ENCODE measurements at places on chromosomes 2 and 18.

GRCh38 chr2:2849464-2850217 lies 518.6 kb upstream of the MYT1L start:
- DNase-seq: no peak

DNA sequence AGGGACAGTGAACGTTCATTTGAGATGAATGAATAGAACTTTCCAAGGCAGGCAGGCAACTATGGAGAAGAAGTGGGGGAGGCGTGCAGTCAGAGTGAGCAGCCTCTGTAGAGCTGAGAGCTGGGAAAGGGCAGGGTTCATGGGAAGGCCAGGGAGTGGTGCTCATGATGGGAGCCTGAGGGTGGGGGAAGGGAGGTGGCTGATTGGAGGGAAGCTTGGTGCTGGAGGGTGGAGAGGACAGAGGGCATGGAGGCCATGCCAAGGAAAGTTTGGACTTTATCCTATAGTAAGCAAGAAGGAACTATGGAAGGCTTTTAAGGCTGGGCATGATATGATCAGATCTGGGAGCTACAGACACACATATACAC lies 47.6 kb upstream of the LGALSL start:
- DNase-seq: no peak

DNA sequence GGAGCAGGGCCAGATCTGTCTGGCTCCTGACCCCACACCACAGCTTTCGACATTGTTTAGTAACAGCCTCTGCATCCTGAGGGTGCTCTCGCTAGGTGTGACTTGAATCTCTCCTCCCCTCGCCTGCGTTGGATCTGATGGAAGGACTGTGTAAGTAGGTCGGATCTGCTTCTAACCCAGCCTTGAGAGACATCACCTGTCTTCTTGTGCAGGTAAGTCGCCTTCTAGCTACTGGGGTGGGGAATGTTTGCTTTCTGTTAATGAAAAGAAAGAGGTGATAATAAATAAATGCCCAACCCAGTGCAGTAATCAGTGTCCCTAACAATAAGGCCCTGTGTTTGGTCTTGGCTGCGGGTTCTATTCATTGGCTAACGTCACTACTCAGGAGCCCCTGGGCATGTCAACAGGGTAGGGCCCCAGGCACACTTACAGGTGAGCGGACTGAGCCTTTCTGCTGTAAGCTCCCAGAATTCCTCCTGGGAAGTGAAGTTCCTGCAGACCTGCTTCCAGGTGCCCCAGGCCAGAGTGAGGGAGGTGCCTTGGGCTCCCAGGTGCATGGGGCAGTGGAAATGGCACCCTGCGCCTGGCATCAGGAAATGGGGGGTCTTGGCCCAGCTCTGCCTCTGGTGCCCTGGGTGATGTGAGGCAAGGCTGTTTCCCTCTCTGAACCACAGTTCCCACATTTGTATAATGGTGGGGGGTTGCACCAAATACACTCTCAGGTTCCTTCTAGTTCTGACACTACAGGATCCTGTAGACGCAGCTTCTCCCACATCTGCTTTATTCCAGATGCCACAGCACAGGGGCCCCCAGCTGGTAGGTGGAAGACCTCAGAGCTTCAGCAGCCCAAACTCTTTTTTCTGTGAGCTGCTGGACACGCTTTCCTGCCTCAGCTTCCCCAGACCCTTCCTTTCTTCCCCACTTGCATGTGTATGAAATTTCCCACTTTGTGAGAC lies 11.2 kb upstream of the FOSL2 start:
- no peak for DNase-seq

- no peak for DNase-seq
Measured at GRCh38 chr2:214004463-214004862, 406.4 kb upstream of the VWC2L start.

DNA sequence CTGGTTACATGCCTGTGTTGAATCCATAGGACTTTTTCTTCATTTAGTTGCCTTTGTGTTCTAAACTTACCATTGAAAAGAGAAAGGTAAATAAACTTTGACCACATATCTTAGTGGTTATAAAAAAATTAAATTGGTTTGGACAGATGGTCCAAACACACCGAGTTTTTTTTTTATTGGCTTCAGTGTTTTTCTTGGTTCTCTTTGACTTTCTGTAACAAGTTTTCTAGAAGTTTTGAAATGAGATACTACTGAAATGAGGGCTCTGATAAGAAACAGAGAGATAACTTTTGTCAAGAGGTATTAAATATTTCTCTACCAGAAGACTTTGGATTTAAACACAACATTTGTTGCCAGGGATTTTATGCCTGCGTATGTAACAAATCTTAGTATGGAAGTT lies 20.7 kb downstream of the SPTBN1 start:
- no peak for DNase-seq

DNA sequence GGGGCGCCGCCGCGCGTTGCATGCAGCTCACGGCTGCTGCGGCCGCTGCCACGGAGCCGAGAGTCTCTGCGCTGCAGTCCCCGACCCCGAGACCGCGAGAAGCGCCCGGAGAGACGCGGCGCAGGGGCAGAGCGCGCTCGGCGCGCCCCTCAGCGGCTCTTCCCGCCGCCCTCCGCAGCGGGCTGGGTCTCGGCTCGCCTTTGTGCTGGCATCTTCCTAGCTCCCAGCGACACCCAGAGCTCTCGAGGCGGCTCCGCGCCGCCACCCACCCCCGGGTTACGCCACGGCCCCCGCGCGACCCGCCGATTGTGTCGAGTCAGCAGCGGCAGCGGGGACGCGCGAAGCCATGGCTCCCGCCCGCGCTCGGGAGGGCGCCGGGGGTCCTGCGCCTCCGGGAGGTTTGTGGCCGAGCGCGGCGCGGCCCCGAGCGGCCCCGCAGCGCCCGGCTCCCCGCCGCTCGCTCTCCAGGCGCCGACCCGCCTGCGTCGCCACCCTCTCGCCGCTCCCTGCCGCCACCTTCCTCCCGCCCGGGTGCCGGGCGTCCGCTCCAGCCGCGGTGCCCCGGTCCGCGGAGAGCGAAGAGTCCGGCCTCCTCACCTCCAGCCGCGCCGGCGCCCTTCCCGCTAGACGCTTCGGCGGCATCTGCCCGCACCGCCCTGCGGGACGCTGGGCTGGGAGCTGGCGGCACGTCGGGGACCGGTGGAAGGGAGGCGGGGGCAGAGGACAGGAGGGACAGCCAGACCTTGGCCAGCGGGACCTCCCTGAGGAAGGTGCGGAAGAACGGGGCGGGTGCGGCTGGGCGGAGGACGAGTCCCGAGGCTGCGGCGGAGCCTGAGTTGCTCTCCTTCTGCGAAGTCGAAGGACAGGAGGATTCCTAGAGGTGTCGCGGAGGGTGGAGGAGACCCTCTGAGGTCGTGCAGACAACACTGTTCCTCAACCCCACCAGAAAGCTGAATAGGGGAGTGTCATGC lies 46.3 kb upstream of the CCDC150 start:
- DNase-seq: peak; percentile 77

DNA sequence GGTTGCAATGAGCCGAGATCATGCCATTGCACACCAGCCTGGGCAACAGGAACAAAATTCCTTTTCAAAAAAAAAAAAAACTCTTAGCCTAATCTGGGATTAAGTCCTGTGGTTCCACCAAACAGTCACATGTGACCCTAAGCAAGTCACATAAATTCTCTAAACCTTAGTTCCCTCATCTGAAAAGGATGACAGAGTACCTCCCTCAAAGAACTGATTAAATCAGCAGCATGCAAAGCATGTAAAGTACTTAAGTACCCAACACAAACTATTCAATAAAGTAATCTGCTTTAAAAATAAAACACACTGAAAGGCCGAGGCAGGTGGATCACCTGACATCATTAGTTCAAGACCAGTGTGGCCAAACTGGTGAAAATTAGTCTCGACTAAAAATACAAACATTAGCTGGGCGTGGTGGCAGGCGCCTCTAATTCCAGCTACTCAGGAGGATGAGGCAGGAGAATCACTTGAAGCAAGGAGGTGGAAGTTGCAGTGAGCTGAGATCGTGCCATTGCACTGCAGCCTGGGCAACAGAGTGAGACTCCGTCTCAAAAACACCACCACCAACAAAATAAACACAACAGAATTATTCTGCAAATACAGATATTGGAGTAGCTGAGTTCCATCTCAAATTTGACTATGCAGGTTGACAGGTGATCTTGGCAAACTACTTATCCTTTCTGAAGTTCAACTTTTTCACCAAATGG lies 7.0 kb downstream of the USP34 start:
- DNase-seq: no peak

GRCh38 chr18:78584459-78585022 lies 395.1 kb upstream of the SALL3 start:
- peak; percentile 41 for DNase-seq

DNA sequence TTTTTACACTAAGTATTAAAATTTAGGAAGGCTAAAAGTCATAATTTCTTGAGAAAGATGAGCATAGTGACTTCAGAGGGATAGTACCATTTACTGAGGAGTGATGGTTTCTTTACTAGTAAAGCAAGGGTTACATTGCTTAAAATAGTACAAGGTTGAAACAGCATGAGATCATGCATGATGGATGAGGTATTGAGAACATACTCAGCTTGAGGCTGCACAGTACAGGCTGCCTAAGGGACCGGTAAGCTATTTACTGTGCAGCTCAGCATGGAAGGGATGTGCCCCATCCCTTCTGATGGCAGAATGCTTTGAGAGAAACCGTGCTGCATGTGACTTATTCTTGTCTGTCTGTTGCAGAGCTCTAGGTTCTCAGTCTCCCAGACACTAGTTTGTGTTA lies 122.1 kb downstream of the EML6 start:
- no peak for DNase-seq

- no peak for DNase-seq
Measured at GRCh38 chr2:38260972-38261371, 116.1 kb downstream of the ATL2 start.

DNA sequence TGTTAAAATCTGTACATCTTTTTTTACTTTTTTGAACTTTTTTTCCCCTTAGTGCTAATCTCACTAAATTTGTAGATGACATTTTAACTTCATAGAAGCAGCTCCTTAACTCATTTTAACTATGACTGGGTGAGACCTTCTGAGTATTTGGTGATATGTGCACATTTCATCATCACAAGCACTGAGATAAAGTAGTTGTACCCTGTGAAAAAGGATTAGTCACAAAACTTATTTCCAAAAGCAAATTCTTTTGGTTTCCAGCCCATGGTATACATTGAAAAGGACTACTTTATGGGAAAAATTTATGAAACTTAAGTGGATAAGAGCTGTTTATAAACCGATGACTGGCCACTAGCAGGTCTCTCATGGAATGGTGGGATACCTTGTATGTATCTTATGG lies 581.5 kb downstream of the PLCL1 start:
- DNase-seq: no peak

DNA sequence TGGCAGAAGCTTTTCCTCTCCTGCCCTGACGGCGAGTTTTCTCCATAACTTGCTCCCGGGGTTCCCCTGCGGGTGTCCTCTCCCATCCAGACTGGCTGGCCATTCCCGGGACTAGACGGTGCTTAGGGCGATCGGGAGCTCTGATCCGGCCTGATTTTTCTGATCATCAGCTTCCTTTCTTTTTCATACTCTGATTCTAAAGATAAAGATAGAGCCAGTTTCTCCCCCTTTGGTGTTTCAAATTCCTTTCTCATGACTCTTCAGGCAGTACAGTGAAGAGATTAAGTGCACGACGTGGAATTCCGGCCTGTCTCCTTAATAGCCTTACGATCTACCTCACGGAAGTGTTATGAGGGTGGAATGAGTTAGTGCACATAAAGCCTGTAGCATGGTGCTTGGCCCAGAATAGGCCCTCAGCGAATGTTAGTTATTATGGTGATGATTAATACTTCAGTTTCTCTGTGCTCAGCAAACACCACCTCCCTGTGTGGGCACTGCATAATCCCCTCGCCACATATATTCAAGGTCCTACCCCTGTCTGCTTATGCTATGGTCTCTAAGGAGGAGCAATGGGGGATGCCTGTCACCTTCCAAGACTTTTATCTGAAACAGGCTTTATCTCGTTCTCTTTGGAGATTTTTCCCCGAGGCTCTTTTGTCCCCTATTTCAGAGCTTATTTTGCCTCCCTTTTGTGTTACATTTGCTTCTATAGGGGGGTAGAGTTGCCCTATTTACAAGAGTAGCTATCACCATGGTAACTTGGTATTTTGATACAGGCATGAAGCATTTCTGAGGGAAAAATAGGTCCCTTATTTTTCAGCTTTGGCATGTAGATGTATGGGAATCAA lies 254.8 kb downstream of the CDH2 start:
- no peak for DNase-seq

DNA sequence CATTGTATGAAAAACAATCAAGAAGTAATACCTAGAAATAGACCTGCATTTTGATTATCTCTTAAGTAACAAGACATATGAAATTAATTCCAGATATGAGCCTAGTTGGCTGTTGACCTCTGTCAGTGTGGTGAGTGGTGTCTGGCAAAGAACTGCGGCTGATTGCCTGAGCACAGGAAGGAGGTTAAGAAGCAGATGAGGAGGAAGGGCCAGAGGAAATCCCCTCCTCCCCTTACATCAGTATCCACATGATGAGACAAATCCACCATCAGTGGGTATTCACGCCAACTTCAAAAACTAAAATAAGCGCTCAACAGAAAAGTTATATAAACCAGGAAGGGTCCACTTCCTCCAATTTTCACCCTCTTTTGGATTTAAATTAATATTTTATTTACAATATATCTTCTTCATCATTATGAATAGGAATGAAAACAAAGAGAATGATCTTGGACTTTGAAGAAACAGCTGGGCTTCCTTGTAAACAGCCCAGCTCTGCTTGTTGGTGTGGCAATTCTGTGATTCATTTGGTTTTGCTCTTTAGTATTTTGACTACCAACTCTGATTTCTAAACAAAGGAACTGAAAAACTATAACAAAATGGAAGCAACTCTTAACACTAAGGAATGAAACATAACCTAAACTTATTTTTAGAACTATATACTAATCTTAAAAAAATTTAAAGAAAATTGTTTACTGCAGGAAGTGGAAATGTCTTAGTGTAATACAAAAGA lies 27.3 kb downstream of the RFTN2 start:
- no peak for DNase-seq

- DNase-seq: no peak
Measured at GRCh38 chr2:54059986-54060385, 55.4 kb upstream of the ACYP2 start.

GRCh38 chr2:94986392-94986963 lies 39.0 kb upstream of the MAL start:
- peak; percentile 14 for DNase-seq

DNA sequence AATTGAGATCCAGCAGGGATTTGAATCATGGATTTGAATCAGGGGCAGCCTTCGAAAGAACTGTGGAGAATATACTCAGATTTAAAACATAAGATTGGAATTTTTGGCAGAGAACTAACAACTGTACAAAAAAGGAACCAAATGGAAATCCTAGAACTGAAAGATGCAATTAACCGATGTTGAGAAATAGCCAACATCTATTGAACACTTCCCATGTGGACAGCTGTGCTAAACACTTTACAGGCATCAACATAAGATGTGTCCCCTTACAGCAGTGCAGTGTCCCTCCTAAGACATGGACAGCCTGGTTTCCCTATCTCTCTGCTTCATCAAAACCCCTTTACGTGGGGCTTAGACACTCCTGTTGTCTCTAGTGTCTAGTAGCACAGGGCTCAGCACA lies 3.7 kb upstream of the IL1RN start:
- DNase-seq: no peak

- DNase-seq: no peak
Measured at GRCh38 chr2:215550331-215550730, 114.5 kb upstream of the FN1 start.
